Natural killer cell (primary cell): ENCODE measurements at places on chromosomes 1 and 21. TPM values are rescaled to one million over a fixed set of nuclear protein-coding genes. Genes with fewer than 3 reads are reported as not detected.

- H3K27ac ChIP-seq, result no peak overlapping the region
- H3K36me3 ChIP-seq, result no peaks in the 10 kb centered on the region
- DNase-seq, result no peak
- H3K4me3 ChIP-seq, result no peak overlapping the region
Observed at GRCh38 chr1:59819566-59820438, 5.1 kb downstream of the HOOK1 start.

DNA sequence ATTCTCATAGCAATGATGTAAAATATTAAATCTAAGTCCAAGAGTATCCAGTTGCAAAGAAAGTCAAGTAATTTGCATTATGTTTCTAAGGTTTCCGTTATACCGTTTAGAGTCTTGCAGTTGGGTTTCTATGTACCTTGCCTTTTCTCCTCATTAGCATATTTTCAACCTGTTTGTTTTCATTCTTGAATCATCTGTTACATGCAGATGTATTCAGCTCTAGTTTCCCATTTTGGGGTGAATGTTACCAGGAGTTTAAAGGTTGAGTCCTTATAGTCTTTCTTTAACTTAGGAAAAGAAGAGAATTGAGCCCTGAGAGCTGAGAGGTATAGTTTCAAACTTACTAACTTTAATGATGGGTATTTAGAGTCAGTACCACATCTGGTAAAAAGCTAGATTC is 139.9 kb downstream of the NFIA start:
- H3K27me3 ChIP-seq, result no peaks in the 10 kb centered on the region
- no peaks in the 10 kb centered on the region for H3K36me3 ChIP-seq
- H3K4me1 ChIP-seq, result no peaks in the 10 kb centered on the region
- no peak overlapping the region for H3K27ac ChIP-seq
- H3K4me3 ChIP-seq, result no peak overlapping the region

The MACO1 gene
- total RNA-seq, result 19.6 TPM

DNA sequence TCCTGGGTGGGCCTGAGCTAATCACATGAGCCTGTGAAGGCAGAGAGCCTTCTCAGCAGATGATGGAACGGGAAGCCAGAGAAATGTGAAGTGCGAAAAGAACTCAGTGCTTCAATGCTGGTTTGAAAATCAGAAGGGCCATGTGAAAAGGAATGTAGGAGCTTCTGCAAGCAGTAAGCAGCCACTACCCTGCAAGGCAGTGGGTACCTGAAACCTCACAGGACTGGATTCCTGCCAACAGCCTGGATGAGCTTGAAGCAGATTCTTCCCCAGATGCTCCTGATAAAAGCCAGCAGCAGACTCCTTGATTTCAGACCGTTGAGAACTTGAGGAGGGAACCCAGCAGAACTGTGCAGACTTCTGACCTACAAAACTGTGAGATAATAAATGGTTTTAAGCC is 158.6 kb downstream of the SYT2 start:
- no peaks in the 10 kb centered on the region for H3K27me3 ChIP-seq
- no peak for DNase-seq
- H3K27ac ChIP-seq, result no peak overlapping the region
- H3K36me3 ChIP-seq, result no peaks in the 10 kb centered on the region
- H3K4me3 ChIP-seq, result no peak overlapping the region
- H3K4me1 ChIP-seq, result no peaks in the 10 kb centered on the region

The SLC5A9 gene
- total RNA-seq, result not detected

- no peaks in the 10 kb centered on the region for H3K27me3 ChIP-seq
- H3K27ac ChIP-seq, result no peak overlapping the region
- H3K4me1 ChIP-seq, result no peaks in the 10 kb centered on the region
- no peak for DNase-seq
Observed at GRCh38 chr1:42646056-42646455, 12.2 kb upstream of the PPIH start.

The RAB7B gene
- total RNA-seq, result not detected

GRCh38 chr1:169762699-169763098 is 28.8 kb upstream of the SELE start:
- H3K4me1 ChIP-seq, result no peaks in the 10 kb centered on the region
- no peak for DNase-seq
- no peak overlapping the region for H3K27ac ChIP-seq
- H3K27me3 ChIP-seq, result peaks cover 5% of the 10 kb centered on the region
- no peaks in the 10 kb centered on the region for H3K36me3 ChIP-seq

The OR2L5 gene
- not detected for total RNA-seq

DNA sequence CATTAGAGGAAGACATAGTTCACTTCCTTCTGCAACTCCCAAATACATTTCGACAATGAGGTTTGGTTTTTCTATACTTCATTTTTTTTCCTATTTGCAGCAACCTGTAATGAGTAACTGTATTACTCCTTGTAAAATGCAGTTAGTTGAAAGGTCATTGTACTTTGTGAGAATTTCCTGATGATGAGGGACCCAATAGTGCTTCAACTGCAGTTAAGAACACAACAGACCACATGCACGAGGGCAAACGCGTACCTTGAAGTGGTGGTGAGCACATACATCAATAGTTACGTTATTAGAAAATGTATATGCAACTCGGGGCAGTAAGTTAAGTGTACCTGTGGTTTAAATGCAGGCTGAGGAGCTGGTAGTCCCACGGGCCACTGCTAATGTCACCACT is 171.8 kb downstream of the GABPA start:
- H3K27me3 ChIP-seq, result no peaks in the 10 kb centered on the region
- no peaks in the 10 kb centered on the region for H3K4me1 ChIP-seq
- H3K27ac ChIP-seq, result no peak overlapping the region
- H3K4me3 ChIP-seq, result no peak overlapping the region
- DNase-seq, result no peak
- H3K36me3 ChIP-seq, result no peaks in the 10 kb centered on the region

The OR2AK2 gene
- total RNA-seq, result 0.88 TPM

DNA sequence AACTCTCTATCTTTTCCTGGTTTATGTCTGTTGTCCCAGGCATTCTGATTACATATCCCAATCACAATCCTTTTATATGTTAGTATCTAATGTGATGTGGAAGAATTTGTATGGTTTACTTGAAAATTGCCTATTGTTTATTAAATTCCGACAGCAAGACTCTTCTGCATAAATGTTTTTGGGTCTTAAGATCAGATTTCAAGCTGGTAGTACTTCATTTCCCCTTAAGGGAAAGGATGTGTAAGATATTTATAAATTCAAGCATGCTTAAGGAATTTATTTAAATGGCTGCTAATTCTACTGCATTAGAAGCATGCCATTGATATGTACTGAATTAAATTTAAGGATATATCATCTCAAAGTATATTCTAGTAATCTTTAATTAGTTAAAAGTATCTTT is 20.4 kb upstream of the GPR88 start:
- no peak for DNase-seq
- no peak overlapping the region for H3K27ac ChIP-seq
- H3K4me3 ChIP-seq, result no peak overlapping the region
- H3K4me1 ChIP-seq, result no peaks in the 10 kb centered on the region
- no peaks in the 10 kb centered on the region for H3K27me3 ChIP-seq

- no peak overlapping the region for H3K27ac ChIP-seq
- H3K27me3 ChIP-seq, result no peaks in the 10 kb centered on the region
- no peak for DNase-seq
- peak overlapping the region; percentile 30 for H3K4me3 ChIP-seq
Observed at GRCh38 chr1:32754317-32755097, 51.9 kb upstream of the SYNC start.
